T-helper 1 cell (primary cell): ENCODE measurements at places on chromosomes 3 and 15.

- no peak for DNase-seq
Measured at GRCh38 chr3:152054315-152054714, 180.9 kb downstream of the SUCNR1 start.

DNA sequence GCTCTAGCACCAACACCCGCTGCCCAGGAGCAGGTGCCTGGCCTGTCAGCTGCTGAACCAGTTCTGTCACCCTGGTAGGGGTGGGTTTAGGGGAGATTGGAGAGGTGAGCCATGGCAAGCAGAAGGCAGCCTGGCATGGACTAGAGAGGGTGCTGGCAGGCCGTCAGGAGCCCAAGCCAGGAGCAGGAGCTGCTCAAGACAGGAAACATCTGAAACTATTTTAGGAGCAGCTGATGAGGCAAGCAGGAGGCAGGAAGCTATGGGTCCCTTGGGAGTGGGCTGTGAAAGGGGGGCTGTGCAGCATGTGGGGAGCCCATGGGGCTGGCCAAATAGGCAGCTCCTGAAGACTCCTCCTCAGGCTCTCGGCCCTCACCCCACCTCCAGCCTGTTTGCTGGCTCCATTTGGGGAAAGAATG lies 2.3 kb downstream of the INKA1 start:
- DNase-seq = no peak

GRCh38 chr3:45112939-45113338 lies 33.2 kb downstream of the CDCP1 start:
- no peak for DNase-seq

DNA sequence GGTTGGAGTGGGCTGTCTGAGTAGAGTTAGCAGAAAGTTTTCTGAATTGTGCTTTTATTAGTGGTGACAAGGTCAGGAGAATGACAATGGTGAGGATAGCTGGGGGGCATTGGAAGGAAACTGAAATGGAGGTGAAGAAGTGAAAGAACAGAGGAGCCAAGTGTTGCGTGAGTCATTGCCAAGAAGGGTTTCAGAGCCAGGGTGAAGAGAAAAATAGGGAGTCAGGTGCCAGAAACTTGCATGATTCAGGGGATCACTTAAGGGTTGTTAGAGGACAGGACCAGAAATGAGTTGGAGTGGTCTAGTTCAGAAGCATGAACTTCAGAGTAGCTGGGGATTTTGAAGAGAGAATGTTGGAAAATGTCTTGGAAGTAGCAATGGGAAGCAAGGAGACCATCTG lies 86.0 kb upstream of the GALNT15 start:
- no peak for DNase-seq

- DNase-seq = no peak
Measured at GRCh38 chr3:37955918-37956707, 34.5 kb upstream of the VILL start.

DNA sequence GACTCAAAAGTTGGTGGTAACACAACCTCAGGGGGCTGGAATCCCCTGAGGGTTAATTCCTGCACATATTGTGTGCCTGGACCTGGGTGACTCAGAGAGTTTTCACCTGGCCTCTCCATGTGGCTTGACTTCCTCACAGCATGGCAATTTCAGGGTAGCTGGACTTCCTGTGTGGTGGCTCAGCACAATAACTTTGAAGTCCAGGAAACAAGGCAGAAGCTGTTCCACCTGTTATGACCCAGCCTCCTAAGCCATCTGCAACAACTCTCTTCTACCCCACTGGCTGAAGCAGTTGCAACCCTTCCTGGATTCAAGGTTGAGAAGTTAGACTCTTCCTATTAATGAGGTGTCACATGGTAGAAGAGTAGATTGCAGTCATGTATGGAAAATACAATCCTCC lies 58.4 kb downstream of the EDEM1 start:
- peak; percentile 7 for DNase-seq

DNA sequence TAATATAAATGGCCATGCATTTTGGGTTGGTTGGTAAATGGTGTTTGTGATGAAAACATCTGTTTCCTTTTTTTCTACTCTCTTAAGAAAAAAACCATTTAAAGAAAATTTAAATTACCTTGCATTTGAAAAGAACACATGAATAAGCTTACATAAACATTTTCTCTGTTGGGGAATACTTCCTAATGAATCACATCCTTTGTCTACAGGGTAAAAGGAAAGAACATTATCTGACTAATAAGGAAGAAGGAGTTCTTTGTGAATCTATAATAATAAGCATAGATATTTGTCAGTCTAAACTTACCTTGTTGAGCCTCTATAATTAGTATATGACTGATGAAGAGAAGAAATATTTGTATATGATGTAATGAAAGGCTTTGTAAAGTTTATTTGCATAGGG lies 254.1 kb upstream of the ZNF717 start:
- DNase-seq = no peak

GRCh38 chr3:105274958-105275357 lies 91.8 kb upstream of the ALCAM start:
- DNase-seq = no peak

- DNase-seq = no peak
Measured at GRCh38 chr15:54149115-54149531, 170.9 kb downstream of the UNC13C start.

DNA sequence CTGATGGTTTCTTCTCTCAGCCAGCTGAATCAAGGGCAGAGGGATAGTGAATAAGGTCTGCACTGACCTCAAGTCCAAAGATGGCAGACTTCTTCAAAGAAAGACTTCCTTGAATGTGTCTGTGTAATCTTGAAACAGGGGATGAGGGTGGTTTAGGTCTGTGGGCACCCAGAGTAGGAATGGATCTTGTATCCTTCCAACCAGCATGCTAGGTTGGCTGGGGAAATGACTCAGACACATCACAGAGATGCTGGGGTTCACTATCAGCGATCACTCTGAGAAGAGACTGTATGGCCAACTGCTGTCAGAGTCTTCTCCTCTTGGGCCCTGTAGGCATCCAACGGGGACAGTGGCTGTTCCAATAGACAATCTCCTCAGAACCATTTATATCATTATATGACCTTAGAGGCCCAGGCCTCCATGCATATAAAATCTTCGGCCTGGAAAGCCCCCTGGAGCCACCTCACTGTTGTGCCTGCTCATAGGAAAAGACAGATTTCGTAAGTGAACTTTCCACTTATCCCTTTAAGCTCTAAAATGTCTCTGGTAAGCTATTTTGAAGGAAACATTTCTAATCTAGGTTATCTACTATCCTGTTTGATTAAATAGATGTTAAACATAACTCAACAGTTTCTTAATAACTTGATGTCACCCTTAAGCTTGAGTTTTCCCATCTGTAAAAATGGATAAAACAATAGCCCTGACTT lies 58.5 kb downstream of the TIPARP start:
- no peak for DNase-seq

- peak; percentile 51 for DNase-seq
Measured at GRCh38 chr3:50674349-50675178, at the start of gene DOCK3. Gene DOCK3, plus strand, starts transcription at chr3:50674927. Its CDS starts 337 bp downstream, at chr3:50675264.

DNA sequence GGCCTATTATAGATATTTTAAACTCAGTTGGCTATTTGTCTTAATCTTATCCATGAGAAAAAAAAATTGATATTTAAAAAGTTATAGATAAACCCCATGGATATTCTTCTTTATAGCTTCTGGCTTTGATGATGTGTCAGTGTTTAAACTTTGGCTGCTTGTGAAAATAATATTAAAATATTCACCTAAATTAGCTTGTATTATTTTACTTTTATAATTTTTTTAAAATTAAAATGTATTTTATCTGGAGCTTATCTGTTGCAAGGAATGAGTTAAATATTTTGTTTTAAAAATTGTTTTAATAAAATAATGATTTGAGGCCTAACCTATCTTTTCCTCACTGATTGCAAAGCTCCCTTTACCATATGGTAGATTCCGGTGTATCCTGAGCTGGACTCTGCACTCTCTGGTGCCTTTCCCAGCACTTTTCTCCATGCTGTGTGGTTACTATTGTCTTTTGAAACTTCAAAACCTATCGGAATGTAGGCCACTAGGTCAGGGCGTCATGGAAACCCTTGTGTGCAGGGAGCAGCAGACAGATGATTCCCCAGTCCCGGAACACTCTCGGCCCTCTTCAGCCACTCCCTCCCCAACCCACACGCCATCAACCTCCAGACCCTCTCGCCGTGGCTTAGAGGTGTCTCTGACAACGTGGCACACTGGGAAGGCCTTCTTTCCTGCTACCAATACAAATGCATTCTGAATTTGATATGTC lies 252.3 kb upstream of the ATP10A start:
- DNase-seq = no peak

- no peak for DNase-seq
Measured at GRCh38 chr3:187288131-187288854, 3.2 kb downstream of the MASP1 start.

GRCh38 chr15:85730001-85730820 lies 64.5 kb downstream of the KLHL25 start:
- DNase-seq = no peak

- DNase-seq = no peak
Measured at GRCh38 chr3:133851266-133851906, 44.3 kb downstream of the RAB6B start.

DNA sequence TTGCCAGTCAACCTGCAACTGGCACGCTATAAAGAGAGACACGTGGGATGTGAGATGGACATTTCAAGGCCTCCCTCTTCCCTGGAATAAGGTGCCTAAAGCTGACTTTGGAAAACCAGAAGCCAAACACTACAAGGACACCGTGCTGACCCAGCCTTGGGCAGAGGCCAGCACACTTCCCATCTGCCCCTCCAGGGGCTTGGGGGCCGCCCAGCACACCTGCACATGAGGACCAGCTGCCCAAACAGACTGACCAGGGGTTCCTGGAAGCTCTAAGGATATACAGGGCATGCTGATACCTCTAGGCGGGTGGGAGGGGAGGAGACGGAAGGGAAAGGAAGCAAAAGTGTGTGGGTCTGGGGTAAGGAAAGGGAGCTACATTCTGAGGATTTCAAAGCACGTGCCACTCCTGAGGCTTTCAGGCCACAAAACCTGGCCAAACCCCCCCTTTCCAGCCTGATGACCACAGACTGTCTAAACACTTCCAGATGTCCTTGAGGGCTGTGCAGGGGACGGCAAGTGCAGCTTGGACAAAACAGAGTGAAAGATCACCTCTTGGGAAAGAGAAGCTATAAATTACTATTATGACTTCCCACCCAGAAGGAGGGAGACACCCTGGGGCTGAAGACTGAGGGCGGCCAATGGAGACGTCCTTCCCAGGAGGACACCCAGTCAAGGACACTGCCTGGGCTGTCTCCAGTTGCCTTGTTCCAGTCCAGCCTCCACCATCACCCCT lies 57.9 kb downstream of the ADCY5 start:
- no peak for DNase-seq
